ENCODE measurements at places on chromosomes 12 and 14. TPM values are rescaled to one million over a fixed set of nuclear protein-coding genes. Genes with fewer than 3 reads are reported as not detected.
A peak's percentile ranks its signal among the peaks of the same experiment; 100 is the strongest.

GRCh38 chr12:56212361-56212760 lies 9.4 kb downstream of the RNF41 start:
- no peak for DNase-seq

DNA sequence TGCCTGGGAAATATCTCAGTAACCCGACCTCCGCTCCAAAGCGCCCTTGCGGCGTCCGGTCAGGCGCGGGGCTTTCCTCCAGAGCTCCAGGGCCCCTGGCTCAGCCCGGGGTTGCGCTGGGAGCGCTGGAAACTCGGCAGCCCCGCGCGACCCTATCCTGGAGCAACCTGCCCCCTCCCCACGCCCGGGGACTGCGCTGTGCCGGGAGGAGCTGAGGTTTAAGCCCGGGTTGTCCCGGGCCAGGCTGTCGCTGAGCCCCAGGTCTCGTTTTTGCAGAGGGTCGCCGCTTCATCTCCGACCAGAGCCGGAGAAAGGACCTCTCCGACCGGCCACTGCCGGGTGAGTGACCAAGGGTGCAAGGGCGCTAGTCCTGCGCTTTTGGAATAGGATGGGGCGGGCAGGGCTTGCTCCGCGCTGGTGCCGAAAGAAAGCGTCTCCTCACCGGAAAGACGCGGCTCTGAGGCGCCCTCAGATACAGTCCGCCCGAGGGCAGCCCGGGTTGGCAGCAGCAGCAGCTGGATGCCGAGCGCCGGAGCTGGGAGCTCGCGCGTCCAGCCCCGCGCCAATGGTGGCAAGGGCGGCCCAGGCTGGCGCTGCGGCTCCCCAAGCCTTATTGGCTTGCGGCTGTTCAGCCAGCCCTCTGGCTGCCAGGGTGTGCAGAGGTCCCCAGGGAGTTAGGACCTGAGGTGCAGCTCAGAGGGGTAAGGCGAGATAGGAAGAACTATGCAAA lies 1.5 kb downstream of the SPX start:
- peak; percentile 44 for DNase-seq

DNA sequence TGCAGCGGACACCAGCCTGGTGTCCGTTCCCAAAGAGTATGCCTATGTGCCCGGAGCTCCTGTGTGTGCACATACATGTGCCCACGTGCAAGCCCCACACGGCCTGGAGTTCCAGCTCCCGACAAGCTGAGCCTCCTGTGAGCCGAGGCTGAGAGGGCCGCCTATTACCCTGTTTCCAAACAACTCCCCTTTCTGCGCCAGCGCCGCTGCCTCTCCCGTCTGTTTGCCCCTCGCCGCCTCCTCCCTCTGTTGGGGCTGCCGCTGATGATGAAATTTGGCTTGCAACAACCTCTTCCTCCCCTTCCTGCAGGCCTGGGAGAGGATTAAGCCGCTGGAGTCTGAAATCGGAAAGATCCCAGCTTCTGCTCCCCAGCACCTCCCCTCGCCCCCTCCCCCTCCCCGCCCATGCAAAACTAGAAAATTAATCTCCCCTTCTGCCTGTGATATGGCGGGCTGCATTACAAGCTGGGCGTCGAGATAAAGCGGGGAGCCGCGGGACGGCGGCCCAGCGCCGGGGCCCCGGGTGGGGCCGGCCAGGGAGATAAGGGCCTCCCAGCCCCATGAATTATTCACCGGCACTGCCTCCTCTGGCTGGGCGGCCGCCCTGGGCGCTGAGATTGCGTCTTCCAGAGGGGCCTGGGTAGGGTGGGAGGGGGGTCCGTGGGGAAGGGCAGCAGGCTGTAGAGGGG lies 6.8 kb upstream of the ASIC1 start:
- no peak for DNase-seq

DNA sequence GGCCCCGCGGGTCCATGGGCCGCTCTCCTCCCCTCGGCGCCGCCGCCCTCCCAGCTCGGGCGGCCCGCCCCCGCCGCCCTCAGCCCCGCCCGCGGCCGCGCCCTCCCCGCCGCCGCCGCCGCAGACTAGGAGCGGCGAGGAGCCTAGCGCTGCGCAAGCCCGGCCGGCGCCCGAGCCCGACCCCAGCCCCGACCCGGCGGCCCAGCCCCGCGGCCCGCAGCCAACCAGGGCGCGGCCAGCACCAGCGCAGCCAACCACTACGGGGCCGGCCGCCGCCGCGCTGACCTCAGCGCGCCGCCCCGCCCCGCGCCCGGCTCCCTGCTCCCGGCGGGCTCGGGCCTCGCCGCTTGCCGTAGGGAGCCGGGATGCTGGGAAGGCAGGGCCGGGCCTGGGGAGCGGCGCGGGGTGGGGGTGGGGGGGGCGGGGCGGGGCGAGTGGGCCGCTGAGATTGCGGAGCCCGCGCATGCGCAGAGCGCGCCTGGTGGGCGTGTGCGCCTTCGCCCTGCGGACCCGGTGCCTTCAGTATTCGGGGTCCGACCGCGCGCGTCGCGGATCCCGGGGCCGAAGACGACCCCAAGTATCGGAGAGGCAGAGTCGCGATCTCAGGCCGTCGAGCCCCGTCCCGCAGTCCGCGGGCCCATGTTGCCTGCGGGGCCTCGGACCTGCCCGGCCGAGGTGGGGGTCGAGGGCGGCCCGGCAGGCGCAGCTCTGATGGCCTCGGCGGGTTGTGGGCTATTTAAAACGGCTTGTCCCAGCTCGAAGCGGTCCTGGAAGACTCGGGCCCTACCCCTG lies at the start of gene CDC42BPB:
Gene CDC42BPB, minus strand, starts transcription at position 178 of the 792 bp plus-strand sequence. CDS start 376 bp downstream, outside the sequence.
- peak; percentile 91 for DNase-seq

GRCh38 chr14:103801459-103801858 lies 45.9 kb downstream of the PPP1R13B start:
- DNase-seq, result no peak

- peak; percentile 45 for DNase-seq
Measured at GRCh38 chr12:4046495-4046840, 173.3 kb upstream of the PARP11 start.

GRCh38 chr12:26298785-26299621 lies 103.6 kb downstream of the SSPN start:
- DNase-seq, result no peak

DNA sequence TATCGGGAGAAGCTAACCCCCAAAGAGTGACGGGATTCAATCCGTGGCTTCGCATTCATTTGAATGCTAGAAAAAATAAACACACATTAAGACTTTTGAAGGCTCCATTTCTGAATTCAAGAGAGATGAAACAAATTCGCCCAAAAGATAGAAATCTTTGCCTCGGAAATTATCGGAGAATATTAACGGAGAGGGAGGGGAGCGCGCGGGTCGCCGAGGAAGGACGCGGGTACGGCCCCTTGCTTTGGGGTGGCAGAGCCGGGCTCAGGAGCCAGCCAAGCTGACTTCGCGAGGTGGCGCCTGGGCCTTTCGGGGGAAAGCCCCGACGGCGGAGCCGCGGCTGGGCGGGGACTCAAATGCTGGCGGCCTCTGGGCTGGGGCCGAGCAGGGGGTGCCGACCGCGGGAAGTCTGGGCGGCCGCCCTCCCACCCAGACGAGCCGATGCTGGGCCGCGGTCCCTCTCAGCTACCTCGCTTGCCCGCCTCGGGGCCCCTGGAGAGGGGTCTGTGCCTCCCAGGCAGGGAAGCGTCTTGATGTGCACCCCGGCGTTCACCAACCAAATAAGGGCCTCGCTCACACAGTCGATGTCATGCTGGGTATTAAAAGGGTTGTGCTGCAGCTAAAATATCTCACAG lies 14.7 kb downstream of the NKX2-1 start:
- no peak for DNase-seq

DNA sequence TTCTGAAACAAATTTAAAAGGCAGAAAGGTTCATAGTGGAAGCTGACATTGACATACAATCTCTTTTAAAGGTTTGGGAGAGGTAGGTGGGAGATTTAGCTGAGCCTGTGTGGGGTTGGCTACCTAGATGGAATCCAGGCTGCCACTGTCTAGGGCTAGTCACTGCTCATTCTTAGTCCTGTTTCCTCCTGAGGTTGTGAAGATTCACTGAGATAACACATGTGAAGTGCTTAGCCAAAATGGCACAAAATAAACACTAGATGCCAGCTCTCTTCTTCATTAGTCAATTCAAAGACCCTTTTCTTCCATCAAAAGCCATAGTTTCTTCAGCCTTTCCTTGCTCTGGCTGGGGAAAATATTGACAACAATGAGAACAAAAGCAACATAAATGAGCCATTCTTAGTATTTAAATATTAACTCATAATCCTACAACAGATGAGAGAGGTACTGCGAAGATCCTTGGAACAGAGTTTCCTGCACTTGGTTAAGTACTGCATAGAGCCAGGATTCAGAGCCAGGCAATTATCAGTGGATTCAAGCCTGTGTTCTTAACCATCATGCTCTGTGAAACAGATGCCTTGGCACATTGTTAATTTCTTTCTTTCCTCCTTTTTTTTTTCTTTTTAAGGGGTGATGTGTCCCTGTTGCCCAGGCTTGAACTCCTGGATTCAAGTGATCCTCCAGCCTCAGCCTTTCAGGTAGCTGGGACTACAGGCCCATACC lies 3.5 kb downstream of the MYF6 start:
- no peak for DNase-seq

GRCh38 chr14:56889705-56890104 lies 79.4 kb upstream of the OTX2 start:
- no peak for DNase-seq

GRCh38 chr12:69157023-69157655 lies 82.2 kb upstream of the CPSF6 start:
- DNase-seq, result peak; percentile 82

DNA sequence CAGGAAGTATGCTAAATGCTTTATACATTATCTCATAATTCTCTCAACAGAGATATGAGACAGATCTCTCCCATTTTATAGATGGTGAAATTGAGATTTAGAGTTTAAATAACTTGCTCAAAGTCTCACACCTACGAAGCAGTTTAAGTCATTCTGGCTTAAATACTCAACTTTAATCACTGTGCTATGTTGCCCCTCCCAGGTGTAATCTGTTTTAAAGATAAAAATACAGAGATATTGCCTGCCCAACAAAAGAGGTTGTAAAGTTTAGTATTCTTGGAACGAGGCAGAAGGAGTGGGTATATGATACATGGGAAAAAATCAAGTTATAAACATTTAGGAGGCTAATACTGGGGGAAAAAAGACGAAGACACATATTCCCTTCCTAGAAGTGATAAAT lies 156.8 kb upstream of the LRIG3 start:
- DNase-seq, result no peak

DNA sequence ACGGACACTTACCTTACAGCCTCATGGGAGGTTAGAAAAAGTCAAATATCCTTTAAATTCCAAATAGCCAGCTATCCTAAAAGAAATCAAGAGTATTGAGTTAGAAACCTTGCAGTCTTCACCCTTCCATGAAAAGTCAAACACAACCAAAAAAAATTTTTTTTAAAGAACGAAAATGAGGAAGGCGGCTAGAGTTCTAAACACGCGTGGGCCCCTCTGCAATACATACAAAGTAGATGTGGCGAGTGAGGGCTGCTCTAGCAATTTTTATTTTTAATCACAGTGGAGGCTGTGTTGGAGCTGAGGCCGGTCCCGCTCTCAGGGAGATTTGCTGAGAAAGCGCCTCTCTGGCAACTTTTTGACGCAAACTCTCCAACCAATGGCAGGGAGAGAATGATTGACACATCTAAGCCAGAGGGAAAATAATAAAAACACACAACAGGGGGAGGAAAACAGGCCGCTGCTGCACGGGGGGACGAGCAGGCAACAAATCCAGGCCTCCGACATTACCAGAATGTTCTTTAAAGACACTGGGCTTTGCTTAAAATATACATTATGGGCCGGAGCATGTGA lies at the start of gene OTX2:
Gene OTX2, minus strand, starts transcription at position 333 of the 573 bp plus-strand sequence. CDS start 5,023 bp downstream, outside the sequence.
- no peak for DNase-seq

DNA sequence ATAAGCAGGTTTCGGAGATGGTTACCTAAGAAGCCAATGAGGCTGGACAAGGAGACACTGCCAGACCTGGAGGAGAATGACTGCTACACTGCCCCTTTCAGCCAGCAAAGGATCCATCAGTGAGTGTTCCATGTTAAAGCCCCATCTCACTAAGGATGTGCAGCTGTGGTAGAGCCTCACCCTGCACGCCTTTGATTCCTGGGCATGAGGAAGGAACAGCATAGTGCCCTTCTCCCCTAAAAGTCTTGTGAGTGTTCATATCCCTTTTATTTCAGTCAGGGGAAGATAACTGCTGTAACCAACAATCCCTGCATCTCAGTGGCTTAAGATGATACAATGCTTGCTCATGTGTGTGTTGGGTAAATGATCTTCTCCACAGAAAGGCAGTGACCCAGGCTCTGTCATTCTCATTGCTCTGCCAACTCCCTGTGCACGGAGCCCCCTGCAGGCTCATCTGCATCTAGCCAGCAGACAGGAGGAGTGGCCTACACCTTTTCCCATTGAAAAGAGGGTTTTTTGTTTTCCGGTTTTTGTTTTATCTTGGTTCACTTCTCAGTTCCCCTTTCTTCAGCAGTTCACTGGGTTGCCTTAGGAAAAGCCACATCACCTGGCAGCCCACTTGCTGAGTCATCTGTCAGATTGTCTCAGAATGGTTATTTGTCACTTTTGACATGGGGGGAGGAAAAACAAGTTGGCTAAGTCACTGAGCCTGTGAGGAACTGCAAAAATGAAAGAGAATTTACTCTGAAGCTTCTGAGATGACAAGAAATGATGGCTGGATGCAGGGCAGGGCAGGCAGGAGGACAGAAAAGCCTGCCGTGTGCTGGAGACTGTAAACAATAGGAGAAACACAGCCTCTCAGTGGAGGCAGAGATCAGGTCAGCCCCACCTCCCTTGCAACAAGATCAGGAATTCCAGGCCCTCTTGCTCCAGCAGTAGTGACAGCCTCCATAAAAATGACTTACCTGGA lies 193.3 kb downstream of the ANO4 start:
- DNase-seq, result no peak

DNA sequence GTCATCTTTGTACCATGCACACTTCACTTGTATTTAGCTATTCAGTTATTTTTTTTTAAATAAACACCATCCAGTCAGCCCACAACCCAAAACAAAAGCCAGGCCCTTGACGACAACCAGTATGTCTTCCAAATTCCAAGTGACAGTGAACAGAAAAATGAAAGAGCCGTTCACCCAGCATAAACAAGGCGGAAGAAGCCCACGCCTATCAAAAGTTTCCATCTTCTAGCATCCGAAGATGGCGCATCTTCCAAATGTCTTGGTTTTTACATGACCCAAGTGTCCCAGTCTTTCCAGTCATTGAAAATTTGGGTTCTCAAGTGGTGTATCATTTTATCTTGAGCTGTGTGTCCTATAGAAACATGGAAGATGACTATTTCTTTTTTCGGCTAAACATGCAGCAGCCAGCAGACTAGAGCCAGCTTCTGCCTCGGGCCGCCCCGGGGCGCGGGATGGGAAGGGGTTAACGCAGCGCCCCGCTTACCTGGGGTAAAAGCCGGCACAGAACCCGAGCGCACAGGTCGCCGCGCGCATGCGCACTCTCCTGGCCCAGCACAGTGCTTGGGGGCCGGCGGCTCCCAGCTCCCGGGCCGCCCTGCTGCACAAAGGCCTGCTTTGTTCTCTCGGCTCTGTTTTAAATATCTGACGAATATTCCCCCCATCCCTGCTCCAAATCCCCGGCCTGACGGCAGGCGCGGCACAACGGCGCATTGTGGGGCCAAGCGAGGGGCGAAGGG lies 164.8 kb downstream of the ZFP36L1 start:
- no peak for DNase-seq

The PTPRO gene
- polyA plus RNA-seq, result 264 TPM

The PGAM5 gene
- 27.1 TPM for polyA plus RNA-seq

The C12orf50 gene
- 0.82 TPM for polyA plus RNA-seq

The NAV3 gene
- 8.0 TPM for polyA plus RNA-seq

The TXNDC16 gene
- polyA plus RNA-seq, result 16.1 TPM

The BEGAIN gene
- polyA plus RNA-seq, result 3.0 TPM
